Left renal pelvis (tissue), 4 donors: ENCODE measurements at places on chromosomes 2 and 18.

- no peak for DNase-seq
These were observed 74.1 kb downstream of the CABYR start for GRCh38 chr18:24212939-24213338.

DNA sequence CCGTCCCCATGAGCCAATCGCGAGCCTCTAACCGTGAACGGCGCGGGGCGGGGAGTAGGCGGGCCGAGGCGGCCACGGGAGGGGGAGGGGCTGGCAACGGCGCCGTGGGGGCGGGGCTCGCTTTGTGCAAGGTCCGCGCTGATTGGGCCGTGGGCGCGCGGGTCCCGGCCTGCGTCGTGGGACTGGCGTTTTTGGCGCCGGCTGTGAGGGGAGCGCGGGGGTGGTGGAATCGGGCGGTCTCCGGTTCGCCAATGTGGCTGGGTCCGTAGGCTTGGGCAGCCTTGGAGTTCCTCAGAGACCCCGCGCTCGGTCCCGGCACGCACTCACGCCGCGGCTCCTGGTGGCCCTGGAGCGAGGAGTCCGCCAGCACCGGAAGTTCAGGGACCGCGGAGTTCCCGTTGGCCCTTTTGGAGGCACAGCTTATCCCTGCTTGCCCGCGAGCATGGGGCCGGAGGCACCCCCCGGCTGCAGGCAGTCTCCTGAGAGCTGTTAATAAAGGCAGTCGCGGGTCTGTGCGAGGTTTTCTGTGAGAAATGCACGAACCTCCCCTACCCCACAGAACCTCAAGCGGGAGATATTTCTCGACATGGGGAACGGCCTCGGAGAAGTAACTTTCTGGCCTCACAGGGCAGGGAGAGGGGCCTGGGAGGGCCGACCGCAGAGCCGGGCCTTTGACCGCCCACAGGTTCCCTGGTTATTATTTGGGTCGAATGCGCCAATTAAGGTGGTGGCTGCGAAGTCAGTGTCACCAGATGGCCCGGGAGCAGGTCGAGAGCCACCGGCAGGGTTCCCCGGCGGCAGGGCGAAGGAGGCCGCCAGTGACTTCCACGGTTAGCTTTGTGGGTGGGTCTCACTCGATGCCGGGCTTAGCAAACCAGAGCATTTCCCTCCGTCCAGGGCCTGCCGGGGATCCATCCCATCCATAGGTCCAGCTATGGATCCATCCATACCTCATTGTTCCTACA, 574 bp upstream of the NCL start:
- peak; percentile 95 for DNase-seq

- no peak for DNase-seq
These were observed 198.7 kb upstream of the DTNA start for GRCh38 chr18:34511435-34511834.

- DNase-seq: no peak
These were observed 25.0 kb downstream of the SFT2D3 start for GRCh38 chr2:127726158-127726880.

DNA sequence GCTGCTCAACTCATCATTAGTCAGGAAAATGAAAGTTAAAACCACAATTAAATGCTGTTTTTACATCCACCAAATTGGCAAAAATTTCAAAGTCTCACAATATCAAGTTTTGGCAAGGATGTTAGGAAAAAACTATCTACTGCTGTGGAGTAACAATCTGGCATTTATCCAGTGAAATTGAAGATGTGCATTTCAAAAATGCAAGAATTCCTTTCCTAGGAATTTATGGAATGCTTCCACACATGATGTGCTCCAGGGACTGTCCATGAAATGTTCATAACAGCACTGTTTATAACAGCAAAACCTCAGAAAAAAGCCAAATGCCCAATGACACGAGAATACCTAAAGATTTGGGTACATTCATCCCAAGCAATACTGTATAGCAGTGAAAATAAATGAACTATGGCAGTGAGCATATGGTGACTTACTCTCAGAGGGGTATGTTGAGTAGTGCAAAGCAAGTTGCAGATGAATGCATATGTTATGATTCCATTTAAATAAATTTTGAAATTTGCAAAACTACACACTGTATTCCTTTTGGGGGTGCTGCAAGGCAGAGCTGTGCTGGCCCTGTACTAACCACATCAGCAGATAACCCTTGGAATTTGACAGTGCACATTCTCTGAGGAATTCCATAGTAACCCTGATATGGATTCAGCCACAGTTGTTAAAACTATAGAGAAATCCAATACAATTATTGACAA, 41.3 kb upstream of the GYPC start:
- DNase-seq: no peak

GRCh38 chr2:219272356-219272755, 6.8 kb upstream of the DNAJB2 start:
- DNase-seq: no peak

GRCh38 chr2:100524331-100524730, 38.5 kb upstream of the PDCL3 start:
- DNase-seq: no peak

GRCh38 chr2:85355073-85355410, 473 bp downstream of the ELMOD3 start:
- no peak for DNase-seq

DNA sequence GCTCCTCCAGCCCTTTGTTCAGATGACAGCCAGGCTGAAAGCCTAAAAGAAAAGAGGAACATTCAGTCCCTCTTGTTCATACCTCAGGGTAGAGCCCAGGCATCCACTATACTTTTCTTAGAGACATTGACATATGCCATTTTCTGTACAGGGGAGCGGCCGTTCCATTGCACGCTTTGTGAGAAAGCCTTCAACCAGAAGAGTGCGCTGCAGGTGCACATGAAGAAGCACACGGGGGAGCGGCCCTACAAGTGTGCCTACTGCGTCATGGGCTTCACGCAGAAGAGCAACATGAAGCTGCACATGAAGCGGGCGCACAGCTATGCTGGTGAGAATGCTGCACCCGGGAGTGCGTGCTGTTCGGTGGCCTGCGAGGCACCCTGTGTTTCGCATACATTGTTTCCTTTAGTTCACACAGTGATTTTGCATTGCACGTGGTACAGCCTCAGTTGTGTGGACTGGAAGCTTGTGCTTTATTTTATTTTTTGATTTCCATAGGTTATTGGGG, 138.2 kb downstream of the ZNF236 start:
- DNase-seq: no peak

DNA sequence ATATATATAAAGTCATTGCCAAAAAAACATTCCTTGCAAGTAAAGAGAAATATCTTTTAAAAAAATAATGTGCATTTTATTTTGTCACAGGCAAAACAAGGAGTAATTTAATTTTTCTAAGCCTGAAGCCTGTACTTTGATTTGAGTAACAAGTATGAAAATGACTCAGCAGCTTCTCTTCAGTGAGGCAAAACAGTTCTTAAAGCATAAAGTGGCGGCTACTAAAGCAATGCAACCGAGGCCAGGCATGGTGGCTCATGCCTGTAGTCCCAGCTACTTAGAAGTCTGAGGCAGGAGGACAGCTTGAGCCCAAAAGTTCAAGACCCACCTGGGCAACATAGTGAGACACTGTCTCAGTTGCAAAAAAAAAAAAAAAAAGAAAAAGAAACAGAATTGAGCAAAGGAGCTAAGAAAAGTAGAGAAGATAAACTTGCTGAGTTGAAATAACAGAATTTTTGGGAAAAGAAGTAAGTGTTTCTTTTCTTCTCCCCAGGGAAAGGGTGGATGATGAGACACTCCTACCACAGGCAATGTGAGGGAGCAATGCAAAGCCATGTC, 29.6 kb downstream of the DOK1 start:
- no peak for DNase-seq

DNA sequence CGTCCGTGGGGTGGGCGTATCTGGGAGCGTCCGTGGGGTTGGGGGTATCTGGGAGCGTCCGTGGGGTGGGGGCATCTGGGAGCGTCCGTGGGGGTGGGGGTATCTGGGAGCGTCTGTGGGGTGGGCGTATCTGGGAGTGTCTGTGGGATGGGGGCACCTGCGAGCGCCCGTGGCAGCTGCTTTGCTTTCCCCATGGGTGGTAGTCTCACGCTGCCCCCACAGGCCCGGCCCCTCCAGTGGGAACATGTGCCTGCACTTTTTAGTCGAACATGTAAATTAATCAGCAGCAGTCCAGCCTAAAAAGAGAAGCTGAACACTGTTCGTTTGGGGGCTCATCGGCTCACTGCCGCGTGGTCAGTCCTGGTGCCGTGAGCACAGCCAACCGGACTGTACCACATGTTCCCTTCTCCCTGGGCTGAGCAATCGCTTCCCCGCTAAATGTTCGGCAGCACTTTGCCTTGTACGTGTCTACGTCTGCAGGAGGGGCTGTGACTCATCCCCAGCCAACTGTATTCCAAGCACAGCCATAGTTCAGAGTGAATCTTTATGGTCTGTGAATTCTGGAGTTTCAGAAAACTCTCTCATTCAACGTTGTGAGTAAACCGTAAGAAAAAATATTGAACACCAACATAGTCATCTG, 271.5 kb downstream of the AGAP1 start:
- DNase-seq: no peak

DNA sequence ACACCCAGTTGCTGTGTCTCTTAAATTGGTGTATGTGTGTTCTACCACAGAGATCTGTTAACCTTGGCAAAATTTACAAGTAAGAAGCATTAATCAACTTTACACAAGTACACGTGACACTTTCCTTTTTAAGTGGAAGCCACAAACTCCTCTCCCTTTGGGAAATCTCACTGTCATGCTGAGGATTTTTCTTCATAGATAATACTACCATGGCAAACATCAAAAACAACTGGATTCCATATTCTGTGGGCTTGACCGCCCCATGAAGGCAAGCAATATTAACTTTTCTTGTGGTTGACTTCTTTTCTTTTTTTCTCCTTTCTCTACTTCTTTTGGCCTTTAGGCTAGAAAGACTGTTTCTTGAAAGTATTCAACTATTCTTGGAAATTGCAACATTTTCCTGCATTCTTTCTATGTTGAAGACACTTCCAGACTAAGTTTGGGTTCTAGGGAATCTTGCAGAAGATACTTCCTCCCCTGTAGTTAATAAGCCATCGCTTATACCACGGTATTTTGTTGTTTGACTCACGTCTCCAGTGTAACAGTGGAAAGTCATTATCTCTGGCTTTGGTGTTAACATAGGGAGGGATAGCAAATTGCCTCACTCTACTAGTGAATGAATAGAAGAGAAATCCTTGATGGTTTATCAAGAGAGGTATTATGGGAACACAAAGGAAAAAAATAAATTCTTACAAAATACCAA, 79.5 kb downstream of the SLC8A1 start:
- DNase-seq: no peak

GRCh38 chr2:48852938-48853337, 97.4 kb upstream of the LHCGR start:
- DNase-seq: no peak

- no peak for DNase-seq
These were observed 154.0 kb downstream of the PMAIP1 start for GRCh38 chr18:60053747-60054304.

- DNase-seq: no peak
These were observed 239.4 kb upstream of the LYPD1 start for GRCh38 chr2:132909427-132909826.

- no peak for DNase-seq
These were observed 1.2 kb upstream of the RAD51AP2 start for GRCh38 chr2:17519486-17519885.

- no peak for DNase-seq
These were observed 1.3 kb downstream of the MRPL33 start for GRCh38 chr2:27772804-27773203.

GRCh38 chr2:128736689-128737545, 418.2 kb upstream of the HS6ST1 start:
- DNase-seq: peak; percentile 74

DNA sequence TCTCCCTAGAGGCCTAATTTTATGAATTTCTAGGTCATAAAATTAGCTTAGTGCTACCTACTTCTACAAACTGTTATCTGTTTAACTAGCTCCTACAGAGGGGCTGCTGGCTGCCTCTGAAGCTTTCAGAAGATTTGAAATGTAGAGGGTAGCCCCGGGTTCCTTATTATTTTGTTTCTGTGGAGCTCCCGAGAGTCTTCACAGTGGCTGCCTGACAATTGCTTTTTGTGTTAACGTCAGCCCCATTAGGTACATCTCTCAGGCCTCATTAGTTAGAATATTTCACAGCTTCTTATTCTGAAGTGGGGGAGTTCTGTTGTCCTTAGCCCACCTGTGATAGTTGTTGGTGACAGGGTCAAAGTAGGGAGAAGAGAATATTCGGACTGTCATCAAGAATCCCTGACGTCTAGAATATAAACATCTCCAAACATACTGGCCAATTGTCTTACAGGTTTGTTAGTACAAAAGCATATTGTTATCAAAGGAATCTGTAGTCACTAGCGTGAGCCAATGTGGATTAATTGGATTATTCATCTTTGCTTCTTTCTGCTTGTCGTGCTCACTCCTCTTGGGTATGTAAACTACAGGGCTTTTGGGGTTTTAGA, 77.5 kb downstream of the DIS3L2 start:
- DNase-seq: no peak

DNA sequence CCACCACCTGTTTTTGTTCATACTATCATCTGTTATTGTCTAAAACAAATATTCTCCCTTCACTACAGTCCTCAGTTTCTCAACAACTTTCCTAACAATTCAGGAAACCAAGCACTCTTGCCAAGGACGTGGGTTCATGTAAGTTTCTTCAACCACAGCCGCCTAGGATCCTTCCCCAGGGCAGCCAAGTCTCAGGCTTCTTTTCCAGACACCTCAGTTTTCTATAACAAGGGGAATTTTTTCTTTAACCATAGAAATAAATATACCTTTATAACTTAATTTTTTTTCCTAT, 39.4 kb upstream of the AGPS start:
- DNase-seq: no peak

DNA sequence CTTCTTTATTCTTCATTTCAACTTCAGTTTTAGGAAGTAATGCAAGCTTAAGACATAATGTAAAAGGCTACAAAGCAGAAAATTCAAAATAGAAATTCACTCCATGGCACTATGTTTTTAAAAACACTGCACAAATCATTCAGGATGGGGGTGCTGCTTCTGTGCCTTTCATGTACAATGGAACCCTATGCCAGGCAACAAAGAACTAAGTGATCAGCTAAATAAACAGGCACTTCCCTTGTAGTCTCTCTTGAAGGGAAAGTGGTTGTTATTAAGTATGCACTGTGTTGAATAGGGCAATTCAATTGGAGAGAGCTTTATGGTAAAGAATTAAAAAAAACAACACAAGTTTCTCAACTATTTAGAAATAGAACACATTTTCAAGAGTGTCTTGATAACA, 10.9 kb upstream of the ERBB4 start:
- no peak for DNase-seq

- no peak for DNase-seq
These were observed 189.9 kb upstream of the DCC start for GRCh38 chr18:52150050-52150449.

DNA sequence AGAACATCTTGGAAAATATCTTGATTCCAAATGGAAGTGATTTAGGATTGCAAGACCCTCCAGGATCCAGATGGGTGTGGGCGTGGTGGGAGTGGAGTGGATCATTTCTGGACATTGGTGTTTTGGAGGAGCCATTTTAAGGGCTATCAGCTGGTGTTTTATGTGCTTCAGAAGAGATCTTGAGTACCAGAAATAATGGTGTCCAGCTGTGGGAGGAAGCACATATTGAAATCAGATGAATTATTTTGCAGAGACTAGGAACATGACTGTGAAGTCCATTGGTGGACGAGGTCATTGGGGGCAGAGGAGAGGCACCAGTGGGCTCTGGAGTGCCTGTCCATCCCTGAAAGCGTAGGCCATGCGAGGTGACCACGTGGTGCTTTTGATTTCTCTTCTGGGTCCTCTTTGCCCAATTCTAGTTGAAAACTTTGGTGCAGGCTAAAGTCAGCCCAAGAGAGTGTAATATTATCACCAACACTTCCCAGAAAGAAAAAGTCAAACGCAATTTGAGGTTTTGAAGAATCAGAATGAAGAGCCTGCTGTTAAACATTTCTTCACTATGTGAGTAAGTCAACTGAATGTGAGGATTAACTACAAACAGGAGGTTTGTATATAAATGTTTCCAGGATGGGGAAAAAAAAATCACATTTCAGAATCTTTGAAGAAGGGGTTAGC, 31.6 kb downstream of the RNF144A start:
- DNase-seq: no peak
